Stimulated activated CD4-positive, alpha-beta T cell treated with anti-CD3 and anti-CD28 coated beads, Interleukin-15, amount 100 ng/mL, for 1 hour (primary cell): ENCODE measurements at places on chromosomes 7 and 10.

DNA sequence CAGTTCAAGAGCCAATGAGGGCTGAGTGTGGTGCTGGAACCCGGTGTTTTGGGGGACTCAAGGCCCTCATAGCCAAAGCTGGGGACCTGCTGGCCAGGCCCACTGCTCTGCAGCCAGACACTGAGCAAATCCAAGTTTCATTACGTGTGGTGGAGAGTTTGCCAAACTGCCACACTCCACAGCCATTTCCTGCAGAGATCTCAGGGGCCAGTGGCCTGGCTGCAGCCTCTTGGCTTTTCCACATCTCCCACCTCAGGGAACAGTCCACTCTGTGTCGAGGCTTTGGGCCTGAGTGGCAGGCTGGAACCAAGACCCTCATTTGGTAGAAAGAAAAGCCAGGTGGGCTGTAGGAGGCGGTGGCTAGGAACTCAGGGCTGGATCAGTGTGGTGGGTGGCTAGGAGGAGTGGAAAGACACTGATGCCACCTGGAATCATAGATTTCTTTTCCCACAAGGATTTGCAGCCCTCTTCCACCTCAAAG, 3.2 kb downstream of the HOXA11 start:
- no peak for DNase-seq

GRCh38 chr7:92699560-92699959, 109.4 kb upstream of the FAM133B start:
- DNase-seq = no peak

GRCh38 chr10:89887406-89887805, 186.0 kb downstream of the KIF20B start:
- DNase-seq = no peak

DNA sequence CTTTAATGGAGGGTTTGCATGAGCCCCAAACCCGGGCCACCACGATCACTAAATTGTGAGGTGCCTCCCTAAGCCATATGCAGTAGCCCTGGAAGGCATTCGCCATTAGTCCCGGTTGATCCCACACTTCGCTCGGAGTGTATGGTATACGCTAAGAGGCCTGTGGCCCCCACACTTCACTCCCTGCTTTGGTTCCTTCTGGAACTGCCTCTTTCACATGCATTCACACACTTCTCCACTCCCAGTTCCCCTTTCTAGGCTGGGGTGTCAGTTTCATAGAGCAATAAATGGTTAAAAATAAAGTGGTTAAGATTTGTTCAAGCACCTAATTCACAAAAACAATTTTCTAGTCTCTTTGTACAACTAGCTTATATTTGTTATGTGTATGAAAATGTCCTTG, 212.1 kb upstream of the KCND2 start:
- DNase-seq = no peak

GRCh38 chr10:26698909-26699308, 1.4 kb downstream of the PDSS1 start:
- no peak for DNase-seq

DNA sequence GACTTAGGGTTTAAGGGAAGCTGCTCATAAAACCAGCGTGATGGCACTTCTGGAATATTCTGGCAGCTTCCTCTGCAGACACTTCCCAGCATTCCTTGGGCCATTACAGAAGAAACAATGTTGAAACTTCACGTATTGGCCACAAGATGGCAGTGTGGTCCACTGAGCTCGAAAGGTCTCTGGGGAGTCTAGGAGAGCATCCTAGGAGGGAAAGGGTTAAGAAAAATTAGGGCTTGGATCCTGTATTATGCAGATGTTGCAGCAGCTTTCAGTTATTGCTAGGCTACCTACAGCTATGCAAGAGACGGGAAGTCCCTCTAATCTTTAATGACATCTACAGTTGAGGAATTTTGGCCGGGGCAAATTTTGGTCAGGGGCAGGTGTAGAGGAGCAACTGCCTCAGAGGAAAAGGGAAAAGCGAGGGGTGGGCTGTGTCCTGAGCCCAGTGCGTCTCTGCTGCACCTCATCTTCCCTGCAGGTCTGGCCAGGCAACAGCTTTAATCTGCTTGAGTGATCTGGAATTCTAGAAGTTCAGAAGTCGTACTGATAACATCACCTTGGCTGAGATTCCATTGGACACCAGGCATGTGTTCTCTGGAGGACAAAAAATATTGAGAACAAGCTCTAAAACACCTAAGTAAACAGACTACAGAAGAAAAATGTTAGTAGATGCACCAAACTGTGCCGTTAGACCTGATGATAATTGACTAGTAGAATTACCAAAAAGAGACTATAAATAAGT, 220.8 kb upstream of the PRSS58 start:
- no peak for DNase-seq

DNA sequence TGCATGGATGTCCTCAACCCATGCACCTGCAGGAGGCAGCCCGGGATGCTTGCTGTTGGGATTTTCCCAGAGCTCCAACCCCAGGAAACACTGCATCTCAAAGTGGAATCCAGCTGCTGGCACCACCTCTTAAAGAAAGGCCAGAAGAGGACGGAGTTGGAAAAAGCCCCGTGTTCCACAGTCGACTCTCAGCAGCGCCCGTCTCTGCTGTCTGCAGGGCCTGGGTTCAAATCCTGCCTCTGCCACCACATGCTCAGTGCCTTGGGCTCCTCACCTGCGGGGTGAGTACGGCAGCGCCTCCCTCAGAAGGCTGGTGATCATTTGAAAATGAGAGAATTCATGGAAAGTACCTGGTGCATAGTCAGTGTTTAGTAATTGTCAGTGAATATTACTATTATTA, 65.6 kb upstream of the ZNF716 start:
- DNase-seq = no peak
